ENCODE measurements at places on chromosomes 1 and 21. TPM values are rescaled to one million over a fixed set of nuclear protein-coding genes. Genes with fewer than 3 reads are reported as not detected.

DNA sequence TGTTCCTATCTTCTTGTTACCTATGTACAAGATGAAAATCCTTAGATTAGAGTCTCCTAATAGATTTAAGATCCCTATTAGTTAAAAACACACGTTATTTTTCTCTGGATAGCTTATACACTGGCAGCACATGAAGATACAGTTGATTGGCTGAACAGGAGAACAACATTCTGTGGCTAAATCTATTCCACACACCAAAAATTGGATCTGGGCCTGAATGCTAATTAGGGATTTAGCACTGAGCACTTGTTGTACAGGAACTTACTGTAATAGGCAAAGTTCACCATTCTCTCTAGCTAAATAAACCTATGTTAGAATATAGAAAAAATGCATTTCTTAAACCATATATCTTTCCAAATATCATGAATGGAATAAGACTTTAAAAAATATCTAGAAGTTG, 117.1 kb upstream of the PTGFR start:
- DNase-seq, result no peak

DNA sequence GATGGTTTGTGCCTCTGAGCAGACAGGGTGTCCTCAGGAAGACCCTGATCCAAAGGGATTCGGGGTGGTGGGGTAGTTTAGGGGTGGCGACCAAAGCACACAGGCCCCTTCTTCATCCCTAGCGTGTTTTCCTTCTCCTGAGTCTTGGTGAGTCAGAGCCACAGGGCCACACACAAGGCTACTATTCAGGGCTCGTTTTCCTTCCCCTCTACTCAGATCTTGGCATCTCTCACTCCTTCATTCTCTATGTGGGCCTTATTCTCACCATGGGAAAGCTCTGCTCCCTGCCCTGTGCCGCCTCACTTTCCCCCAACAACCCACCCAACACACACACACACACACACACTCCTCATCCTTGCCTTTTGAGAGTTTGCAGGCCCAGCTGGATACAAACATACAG, 43.6 kb upstream of the WNT2B start:
- DNase-seq, result no peak

- no peak for DNase-seq
These were observed 123.5 kb downstream of the PTPN14 start for GRCh38 chr1:214427871-214428277.

Gene BEND5
- 1.8 TPM for total RNA-seq

DNA sequence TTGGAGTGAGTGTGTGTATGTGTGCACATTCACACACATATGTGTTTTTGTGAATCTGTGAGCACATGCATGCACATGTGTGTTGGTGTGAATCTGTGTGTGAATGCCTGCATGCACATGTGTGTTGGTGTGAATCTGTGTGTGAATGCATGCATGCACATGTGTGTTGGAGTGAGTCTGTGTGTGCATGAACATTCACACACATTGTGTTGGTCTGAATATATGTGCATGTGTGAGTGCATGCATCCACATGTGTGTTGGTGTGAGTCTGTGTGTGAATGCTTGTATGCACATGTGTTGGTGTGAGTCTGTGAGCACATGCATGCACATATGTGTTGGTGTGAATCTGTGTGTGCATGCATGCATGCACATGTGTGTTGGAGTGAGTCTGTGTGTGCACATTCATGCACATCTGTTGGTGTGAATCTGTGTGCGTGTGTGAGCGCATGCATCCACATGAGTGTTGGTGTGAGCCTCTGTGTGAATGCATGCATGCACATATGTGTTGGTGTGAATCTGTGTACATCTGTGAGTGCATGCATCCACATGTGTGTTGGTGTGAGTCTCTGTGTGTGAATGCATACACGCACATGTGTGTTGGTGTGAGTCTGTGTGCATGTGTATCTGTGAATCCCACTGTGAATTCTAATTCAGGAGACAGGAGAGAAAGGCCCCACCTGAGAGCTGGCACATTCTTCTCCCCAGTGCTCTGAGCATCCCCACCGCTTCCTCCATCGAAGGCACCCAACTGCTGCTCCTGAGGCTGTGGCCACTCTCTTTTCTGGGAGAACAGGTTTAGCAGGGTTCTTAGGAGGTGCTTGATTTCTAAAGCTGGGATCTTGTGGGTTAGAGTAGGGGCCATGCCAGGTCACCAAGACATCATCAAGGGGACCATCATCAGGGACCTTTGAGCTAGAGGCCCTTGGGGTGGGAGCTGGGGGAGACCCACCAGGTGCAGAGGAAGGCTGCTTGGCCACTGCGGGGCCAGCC, 117.5 kb upstream of the ARHGEF16 start:
- DNase-seq, result no peak

Gene NHLH2
- 0.06 TPM for total RNA-seq

- DNase-seq, result no peak
These were observed 464.8 kb upstream of the USP24 start for GRCh38 chr1:55679971-55680370.

GRCh38 chr1:3657096-3657475, 4.8 kb downstream of the TP73 start:
- DNase-seq, result no peak

DNA sequence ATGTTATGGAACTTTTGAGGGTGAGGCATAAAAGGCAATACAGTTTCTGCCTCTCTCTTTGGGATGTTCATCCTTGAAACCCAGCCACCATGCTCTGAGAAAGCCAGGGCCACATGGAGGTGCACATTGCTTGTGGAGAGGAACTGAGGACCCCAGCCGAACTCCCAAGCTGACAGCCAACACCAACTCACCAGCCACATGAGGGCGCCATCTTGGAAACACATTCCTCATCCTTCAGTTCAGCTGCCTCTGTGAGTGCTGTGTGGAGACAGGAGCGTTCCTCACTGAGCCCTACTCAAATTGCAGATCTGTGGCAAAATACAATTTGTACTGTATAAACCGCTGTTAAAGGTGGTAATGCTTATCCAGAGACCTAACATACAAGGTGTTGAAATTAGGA, 137.5 kb downstream of the GABPA start:
- no peak for DNase-seq

Gene LIPI
- not detected for total RNA-seq

Gene B3GALT6
- total RNA-seq, result 10.6 TPM

Gene USP21
- total RNA-seq, result 10.1 TPM

- peak; percentile 58 for DNase-seq
These were observed 18.1 kb upstream of the COL18A1 start for GRCh38 chr21:45386728-45387371.

DNA sequence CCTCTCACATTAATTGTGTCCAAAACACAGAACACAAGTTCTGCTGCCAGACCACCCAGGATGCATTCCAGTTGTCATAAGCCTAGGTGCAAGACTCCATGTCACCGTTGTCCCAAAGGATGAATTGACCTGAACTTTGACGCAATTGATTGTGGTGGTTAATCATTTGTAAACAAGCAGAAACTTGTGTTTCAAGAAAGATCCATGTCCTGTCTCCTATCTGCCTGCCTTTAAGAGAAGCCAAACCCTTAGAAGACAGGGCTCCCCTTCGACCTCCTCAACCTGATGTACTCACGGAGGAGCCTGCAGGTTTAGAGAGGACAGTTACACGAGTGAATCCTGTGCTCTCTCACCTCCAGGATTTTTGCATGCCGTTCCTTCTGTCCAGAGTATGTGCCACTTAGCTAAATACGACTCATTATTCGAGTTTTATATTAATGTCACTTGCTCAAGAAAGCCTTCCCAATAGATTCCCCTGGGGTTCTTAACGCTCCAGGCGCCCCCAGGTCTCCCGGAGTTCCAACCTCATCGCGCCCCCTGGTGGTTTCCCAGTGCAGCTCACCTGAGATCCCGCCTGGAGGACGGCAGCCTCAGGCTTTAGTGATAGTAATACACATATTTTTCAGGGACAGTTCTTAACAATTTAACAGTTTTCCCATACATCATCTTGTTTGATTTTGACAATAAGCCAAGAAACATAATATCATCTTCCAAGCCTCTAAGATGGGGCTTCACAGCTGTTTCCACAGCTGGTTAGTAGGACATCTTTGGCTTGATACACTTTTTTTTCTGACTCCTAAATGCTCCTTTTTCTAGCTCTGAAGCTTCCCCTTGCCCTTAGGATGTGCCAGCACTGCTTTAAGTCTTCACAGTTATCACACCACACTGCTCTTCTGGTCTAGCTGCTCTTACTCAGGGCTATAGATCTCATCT, 2.4 kb upstream of the C8B start:
- DNase-seq, result peak; percentile 89

Gene RGS13
- not detected for total RNA-seq

DNA sequence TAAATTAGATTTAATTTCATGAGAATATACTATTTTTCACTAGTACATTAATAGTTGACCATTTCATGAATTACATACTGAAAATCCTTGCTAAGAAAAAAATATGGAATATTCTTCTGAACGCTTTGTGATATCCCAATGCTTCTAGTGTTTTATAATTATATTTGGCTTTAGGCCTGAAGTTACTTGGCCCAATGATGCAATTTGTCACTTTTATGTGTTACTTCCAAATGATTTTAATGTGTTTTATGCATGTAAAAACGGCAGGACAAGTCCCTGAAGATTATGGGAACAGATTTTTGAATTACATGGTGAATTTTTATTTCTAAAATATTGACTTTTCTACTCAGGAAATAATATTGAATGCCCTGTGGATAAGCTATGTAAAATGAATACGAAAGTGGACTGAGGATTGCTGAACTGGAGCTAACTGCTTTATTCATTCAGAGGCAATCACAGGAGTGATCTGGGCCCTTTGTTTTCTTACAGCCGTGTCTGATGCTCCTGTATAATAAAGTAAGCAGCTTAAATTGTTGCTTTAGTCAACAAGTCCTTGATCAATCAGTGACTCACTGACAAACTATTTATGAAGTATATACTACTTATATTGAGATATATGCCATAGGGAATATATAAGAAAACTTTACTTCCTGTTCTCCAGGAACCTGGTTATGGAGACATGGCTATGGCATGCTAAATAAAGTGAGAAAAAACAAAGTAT, 543.0 kb upstream of the RGS18 start:
- DNase-seq, result no peak

Gene TRIM33
- 14.9 TPM for total RNA-seq

- no peak for DNase-seq
These were observed 118.5 kb upstream of the CACNA1E start for GRCh38 chr1:181364801-181365200.

Gene VTCN1
- total RNA-seq, result 34.5 TPM

DNA sequence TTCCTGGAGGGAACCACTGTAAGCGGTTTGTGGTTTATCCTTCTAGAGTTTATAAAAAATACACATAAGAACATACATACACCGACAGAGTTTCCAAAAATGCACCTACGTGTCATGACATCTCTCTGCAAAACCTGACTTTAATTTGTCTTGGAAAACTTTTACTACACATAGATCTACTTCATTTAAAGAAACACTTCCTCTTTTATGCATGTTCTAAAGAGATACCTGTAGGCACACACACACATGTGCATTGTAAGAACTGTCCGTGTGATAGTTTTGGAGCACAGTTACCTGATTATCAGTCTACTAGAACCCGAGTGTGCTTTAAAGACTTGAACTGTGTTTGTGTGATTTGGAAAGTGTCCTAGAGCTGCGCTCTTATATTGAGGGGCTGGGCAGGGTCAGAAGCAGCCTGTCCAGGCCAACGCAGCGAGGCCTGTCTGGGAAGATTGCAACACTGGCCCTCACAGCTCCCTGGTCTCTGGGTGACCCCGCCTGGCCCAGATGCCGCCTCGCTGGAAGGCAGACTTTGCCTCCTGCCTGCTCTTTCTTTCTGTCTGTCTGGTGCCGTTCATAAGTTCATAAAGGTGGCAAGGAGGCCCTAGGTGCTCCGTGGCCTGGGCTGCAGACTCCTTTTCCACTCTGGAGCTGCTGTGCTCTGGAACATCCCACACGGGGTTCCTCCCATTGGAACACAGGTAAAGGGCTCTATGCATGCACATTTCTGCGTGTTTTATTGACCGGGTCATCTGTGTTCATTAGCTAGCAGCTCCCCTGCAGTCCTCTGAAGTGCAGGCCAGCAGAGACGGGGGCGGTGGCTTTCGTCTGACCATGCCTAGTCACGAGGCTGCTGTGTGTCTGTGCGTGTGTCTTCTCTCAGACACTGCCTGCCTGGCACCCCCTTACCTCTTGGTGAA, 46.3 kb downstream of the AGPAT3 start:
- DNase-seq, result peak; percentile 45

DNA sequence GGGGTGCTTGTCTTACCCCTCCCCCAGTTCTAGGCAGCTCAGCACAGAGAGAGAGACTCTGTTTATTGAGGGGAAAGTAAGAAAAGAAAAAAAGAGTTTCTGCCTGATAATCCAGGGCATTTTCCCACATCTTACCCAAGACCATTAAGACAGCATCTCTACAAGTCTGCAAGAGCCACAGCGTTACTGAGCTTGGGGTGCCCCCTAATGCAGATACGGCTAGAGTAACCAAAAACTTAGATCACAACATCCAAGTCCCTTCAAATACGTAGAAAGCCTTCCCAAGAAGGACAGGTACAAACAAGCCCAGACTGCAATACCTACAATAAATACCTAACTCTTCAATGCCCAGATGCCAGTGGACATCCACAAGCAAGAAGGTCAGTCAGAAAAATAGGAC, 6.2 kb upstream of the TEX50 start:
- DNase-seq, result no peak

Gene CHAF1B
- 1.5 TPM for total RNA-seq

Gene S100A8
- total RNA-seq, result 2.1 TPM

- no peak for DNase-seq
These were observed 669.0 kb downstream of the RWDD3 start for GRCh38 chr1:95903060-95903459.

DNA sequence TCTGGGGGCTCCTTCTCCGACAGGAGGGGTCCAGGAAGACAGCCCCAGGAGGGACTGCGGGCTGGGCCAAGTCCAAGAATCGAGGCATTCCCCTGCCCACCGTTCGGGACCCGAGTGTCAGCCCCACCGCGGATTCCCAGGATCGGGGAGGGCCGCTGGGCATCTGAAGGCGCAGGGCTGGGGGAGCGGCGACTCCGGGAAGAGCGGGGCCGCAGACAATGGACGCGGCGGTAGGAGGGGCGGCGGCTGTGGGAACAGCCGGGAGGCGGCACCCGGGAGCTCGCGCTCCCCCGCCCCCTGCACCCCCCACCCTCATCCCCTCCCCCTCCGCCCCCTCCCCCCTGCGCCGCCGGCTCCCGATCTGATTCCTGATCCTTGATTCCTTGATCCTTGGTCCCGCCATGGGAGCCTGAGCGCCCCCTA, at the start of gene VANGL2:
Gene VANGL2 (plus strand): TSS at position 342 of the 423 bp plus-strand sequence. CDS start 15,274 bp downstream, outside the sequence.
- peak; percentile 81 for DNase-seq

- DNase-seq, result no peak
These were observed 99.2 kb downstream of the PSMG1 start for GRCh38 chr21:39084073-39084472.

GRCh38 chr1:222706815-222707214, 5.5 kb downstream of the AIDA start:
- DNase-seq, result no peak

Gene NFIA
- 48.1 TPM for total RNA-seq

Gene TCHH
- total RNA-seq, result 0.03 TPM

DNA sequence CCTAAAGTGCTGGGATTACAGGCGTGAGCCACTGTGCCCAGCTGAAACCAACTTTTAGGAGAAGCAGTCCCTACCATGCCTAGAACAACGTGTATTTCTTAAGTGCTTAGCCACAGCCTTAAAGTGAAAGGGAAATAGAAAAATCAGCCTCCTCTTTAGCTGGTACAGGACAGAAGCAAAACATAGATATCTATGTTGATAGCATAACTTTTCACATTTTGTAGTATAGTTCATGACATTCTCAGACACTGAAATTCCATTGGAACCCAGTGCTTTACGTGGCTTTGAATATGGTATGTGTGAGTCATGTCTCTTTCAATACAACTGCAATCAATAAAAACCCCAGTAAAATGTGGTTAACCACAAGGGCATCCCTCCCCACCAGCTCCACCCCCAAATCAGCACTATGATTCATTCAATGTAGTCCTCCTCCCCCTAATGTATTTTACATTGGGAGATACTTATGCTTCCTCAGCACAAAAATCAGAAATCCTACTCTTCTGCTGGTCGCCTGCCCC, 32.1 kb downstream of the TGFB2 start:
- DNase-seq, result no peak
